Heart left ventricle (tissue), 16 donors: ENCODE measurements at places on chromosomes 12 and 14.

- no peaks in the 10 kb centered on the region for H3K27me3 ChIP-seq
- H3K4me1 ChIP-seq = no peaks in the 10 kb centered on the region
- H3K27ac ChIP-seq = no peak overlapping the region
- no peak overlapping the region for H3K4me3 ChIP-seq
- H3K36me3 ChIP-seq = peaks cover 43% of the 10 kb centered on the region
These were observed 11.7 kb downstream of the SOCS4 start for GRCh38 chr14:55038708-55039107.

DNA sequence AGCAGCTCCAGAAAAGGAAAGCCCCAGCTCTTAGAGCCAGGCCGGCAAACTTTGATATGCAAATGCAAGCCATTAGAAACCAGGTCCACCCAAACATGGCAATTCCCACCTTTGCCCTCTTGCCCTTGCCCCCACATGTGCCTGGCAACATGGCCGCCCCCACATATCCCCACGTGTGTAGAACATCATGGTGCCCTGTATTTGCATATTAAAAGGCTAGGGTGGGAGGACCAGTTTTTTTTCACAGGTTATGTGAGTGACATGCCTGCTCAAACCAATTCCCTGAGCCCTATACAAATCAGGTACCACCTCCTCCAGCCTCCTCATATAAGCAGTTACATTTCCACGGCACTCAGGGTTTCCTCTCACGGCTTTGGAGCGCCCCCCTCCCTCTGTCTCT, 6.1 kb upstream of the ALDH1L2 start:
- no peak overlapping the region for H3K27ac ChIP-seq
- H3K4me1 ChIP-seq = no peaks in the 10 kb centered on the region
- DNase-seq = no peak
- no peak overlapping the region for H3K4me3 ChIP-seq

DNA sequence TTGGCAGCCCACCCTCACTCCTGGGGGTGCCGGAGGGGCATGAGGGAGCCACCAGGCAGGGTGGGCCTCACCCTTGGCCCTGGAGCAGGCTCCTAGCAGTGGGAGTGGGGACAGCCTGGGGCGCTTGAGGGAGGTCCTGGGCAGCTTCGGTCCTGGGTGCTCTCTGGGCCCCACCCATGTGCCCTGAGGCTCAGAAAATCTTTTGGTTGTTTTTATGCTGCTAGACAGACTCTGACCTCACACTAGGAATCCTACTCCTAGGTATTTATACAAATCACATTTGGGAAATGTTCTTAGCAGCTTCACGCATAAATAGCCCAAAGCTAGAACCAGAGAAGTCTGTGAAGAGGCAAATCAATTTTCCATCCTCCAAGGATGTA, 10.9 kb upstream of the ULK1 start:
- no peak overlapping the region for H3K27ac ChIP-seq
- no peak for DNase-seq
- H3K27me3 ChIP-seq = no peaks in the 10 kb centered on the region
- H3K4me1 ChIP-seq = no peaks in the 10 kb centered on the region
- H3K36me3 ChIP-seq = no peaks in the 10 kb centered on the region
- H3K4me3 ChIP-seq = no peak overlapping the region

- peaks cover 28% of the 10 kb centered on the region for H3K27me3 ChIP-seq
- no peak overlapping the region for H3K4me3 ChIP-seq
- DNase-seq = no peak
- no peak overlapping the region for H3K27ac ChIP-seq
These were observed 50.5 kb upstream of the FBRSL1 start for GRCh38 chr12:132439333-132439904.

DNA sequence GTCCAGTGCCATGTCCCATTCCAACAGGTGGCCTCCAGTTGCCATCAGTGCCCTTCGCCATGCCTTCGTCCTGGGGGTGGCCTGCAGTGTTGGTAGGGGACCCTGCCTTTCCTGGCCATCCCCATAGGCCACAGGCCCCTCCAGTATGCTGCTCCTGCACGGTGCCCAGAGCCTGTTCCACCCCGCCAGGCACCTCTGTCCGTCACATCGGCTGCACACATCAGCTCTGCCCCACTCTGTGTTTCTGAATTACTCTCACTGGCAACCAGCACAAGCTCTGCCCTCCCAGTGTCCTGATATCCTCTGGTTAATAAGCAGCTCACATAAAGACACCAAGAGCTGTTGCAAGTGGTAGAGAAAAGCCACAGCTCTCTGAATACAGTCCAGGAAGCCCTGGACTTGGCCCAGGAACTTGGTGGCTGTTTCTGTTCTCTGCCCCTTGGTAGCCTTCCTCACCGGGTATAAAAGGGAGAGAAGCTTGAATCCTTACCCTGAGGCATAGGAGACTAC, 31.3 kb upstream of the ATP2A2 start:
- H3K4me1 ChIP-seq = peaks cover 50% of the 10 kb centered on the region
- H3K27me3 ChIP-seq = no peaks in the 10 kb centered on the region
- H3K4me3 ChIP-seq = no peak overlapping the region
- peak; percentile 32 for DNase-seq

- H3K4me3 ChIP-seq = no peak overlapping the region
- H3K36me3 ChIP-seq = no peaks in the 10 kb centered on the region
- H3K4me1 ChIP-seq = no peaks in the 10 kb centered on the region
- no peaks in the 10 kb centered on the region for H3K27me3 ChIP-seq
- no peak for DNase-seq
These were observed 32.4 kb downstream of the YY1 start for GRCh38 chr14:100271247-100271939.

- no peaks in the 10 kb centered on the region for H3K4me1 ChIP-seq
- no peak overlapping the region for H3K27ac ChIP-seq
- H3K27me3 ChIP-seq = no peaks in the 10 kb centered on the region
These were observed 47.8 kb downstream of the ERGIC2 start for GRCh38 chr12:29333178-29333577.

DNA sequence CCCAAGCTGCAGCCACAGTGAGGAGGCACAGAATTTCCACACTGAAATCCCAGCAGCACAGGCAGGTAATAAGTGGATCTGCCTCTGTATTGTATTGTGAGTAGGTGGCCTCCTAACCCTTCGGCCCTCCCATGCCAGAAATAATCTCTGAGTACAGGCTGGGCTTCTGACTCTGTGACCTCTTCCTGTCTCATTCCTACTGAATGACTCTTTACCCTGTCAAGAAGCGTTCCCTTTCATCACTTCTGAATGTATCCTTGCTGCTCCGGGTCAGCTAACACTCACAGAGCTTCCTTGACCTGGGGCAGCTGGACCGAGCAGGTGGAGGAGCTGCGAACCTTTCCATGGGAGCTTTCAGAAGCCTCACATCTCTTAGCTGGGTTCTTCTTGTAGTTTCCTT, 119.6 kb downstream of the SLC8A3 start:
- H3K36me3 ChIP-seq = no peaks in the 10 kb centered on the region
- no peak for DNase-seq
- H3K27me3 ChIP-seq = peaks cover 25% of the 10 kb centered on the region
- no peaks in the 10 kb centered on the region for H3K4me1 ChIP-seq
- no peak overlapping the region for H3K4me3 ChIP-seq

DNA sequence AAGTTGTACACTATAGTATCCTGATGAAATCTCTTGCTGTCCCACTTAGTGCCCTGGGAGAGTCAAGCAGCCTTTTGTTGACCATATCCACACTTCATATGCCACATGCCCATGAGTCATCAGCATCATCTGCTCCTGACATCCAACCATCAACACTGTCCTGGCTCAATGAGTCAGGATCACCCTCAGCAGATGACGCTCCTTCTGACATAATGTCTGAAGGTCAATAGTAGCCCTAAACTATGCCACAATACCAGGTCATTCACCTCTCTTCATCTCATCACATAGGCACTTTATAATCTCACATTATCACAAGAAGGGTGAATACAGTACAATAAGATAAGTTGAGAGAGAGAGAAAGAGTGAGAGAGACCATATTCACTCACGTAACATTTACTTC, 369.0 kb upstream of the FAR2 start:
- no peaks in the 10 kb centered on the region for H3K27me3 ChIP-seq
- H3K4me3 ChIP-seq = no peak overlapping the region
- H3K27ac ChIP-seq = no peak overlapping the region
- no peak for DNase-seq

GRCh38 chr12:96083020-96083719, 47.8 kb upstream of the LTA4H start:
- no peak overlapping the region for H3K4me3 ChIP-seq
- H3K36me3 ChIP-seq = no peaks in the 10 kb centered on the region
- no peak overlapping the region for H3K27ac ChIP-seq
- DNase-seq = no peak
- H3K27me3 ChIP-seq = no peaks in the 10 kb centered on the region
- H3K4me1 ChIP-seq = peaks cover 10% of the 10 kb centered on the region

- H3K4me3 ChIP-seq = no peak overlapping the region
- H3K4me1 ChIP-seq = no peaks in the 10 kb centered on the region
- no peaks in the 10 kb centered on the region for H3K36me3 ChIP-seq
- no peak for DNase-seq
- no peaks in the 10 kb centered on the region for H3K27me3 ChIP-seq
These were observed 41.8 kb upstream of the PTPRR start for GRCh38 chr12:70962226-70962794.

DNA sequence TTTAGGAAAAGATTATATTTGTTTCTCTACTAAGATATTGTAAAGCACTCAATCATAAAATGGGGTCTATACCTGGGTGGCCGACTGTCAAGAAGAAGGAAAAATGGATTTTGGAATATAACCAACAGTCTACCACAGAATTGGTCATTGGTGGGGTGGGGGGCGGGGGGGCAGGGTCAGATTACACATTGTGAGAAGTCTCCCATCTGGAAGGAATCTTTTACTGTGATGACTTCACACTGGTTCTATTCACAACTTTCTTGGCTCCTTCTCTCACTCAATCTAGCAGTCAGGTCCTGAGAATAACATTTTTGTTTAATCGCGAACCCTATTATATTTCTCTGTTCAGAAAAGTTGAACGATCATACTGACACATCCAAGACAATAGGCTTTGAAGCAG, 8.7 kb upstream of the CLEC4E start:
- no peak overlapping the region for H3K4me3 ChIP-seq
- H3K27me3 ChIP-seq = no peaks in the 10 kb centered on the region
- H3K36me3 ChIP-seq = no peaks in the 10 kb centered on the region
- no peak for DNase-seq

GRCh38 chr12:92312463-92312964, 166.9 kb upstream of the BTG1 start:
- peak overlapping the region; percentile 33 for H3K27ac ChIP-seq
- no peak for DNase-seq
- no peaks in the 10 kb centered on the region for H3K27me3 ChIP-seq
- no peaks in the 10 kb centered on the region for H3K36me3 ChIP-seq

DNA sequence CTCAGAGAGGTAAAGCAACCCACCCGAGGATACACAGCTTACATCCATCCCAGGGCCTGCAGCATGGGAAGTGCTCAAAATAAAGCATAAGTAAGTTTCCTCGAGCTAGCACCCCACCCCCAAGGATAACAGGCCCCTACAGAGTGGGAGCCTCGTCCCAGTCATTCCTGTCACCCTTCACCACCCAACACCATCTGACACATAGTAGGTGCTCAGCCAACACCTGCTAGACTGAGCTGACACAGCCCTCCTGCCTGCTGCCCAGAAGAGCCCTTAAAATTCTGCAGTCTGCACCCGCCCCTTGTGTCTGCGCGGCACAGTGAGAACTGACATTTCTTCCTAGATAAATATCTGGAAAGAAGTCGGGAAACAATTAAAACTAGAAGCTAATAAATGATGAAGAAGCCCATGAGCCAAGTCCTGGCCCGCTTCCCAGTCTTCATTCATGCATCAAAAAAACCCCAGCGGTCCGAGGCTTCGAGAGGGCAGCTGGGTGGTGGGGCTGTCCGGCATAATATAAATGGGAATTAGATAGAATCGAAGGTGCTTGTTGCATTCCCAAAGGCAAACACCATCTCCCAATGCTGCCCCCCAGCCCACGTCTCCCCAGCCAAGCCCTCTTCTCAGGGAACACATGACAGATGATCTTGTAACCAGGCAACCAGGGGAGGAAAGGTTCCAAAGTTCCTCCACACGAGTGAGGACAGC, 76.2 kb downstream of the BCL11B start:
- peaks cover 9% of the 10 kb centered on the region for H3K27me3 ChIP-seq
- no peak overlapping the region for H3K27ac ChIP-seq
- no peak for DNase-seq

GRCh38 chr12:40106202-40106533, 287 bp upstream of the SLC2A13 start:
- peaks cover 11% of the 10 kb centered on the region for H3K4me1 ChIP-seq
- DNase-seq = no peak
- no peaks in the 10 kb centered on the region for H3K36me3 ChIP-seq

GRCh38 chr14:75254901-75255584, 23.6 kb upstream of the FOS start:
- peaks cover 27% of the 10 kb centered on the region for H3K4me1 ChIP-seq
- H3K4me3 ChIP-seq = no peak overlapping the region
- H3K36me3 ChIP-seq = no peaks in the 10 kb centered on the region
- no peak for DNase-seq

GRCh38 chr12:97168804-97169203, 261.7 kb downstream of the NEDD1 start:
- H3K4me1 ChIP-seq = no peaks in the 10 kb centered on the region
- H3K27ac ChIP-seq = no peak overlapping the region
- no peaks in the 10 kb centered on the region for H3K27me3 ChIP-seq

DNA sequence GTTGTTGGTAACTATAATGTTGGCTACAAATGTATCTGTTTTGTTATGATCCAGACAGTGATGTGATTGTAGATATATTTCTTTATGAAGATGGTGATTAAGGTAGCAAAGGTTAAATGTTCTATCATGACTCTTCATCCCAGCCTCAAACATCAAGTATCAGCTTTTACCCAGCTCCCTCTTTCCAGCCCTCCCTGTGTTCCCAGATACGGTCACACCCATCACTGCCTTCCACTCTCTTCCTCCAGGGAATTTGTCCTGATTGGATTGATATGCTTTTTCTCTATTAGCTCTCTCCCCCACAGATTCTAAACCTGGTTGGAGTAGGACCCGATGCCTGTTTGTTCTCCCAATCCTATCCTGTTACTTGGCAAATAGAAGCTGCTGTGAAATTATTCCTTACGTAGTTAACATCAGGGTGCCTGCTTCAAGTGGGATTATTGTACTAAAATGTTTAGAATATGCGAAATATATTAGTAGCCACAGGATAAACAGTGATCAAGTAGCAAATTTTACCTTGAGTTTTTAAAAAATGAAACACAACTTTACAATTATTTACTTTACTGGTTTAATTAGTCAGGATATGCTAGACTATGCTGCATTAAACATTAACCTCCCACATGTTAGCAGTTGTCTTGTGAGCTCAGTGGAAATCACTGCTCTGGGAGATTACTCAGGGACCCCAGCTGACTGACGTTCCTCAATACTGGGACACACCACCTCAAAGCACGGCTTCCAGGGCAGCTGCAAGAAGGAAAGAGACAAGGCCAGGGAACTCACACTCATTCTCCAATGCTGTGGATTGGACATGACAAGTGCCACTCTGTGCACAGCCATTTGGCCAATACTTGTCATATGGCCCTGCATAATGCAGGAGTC, 165.3 kb downstream of the ALX1 start:
- H3K36me3 ChIP-seq = no peaks in the 10 kb centered on the region
- peaks cover 17% of the 10 kb centered on the region for H3K27me3 ChIP-seq
- no peaks in the 10 kb centered on the region for H3K4me1 ChIP-seq
